ENCODE measurements at places on chromosomes 1 and 21.

DNA sequence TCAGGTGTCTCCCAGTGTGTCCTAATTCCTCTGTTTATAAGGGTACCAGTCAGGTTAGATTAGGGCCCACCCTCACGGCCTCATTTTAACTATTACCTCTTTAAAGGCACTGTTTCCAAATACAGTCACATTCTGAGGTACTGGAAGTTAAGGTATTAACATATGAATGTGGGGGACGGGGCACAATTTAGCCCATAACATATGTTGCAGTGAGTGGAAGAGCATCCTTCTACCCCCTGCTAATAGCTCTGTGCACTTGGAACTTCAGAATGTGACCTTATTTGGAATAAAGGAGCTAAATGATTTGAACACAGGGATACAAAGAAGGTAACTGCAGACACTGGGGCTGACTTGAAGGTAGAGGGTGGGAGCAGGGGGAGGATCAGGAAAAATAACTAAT lies 67.3 kb upstream of the ADGRL2 start:
- no peak for DNase-seq

DNA sequence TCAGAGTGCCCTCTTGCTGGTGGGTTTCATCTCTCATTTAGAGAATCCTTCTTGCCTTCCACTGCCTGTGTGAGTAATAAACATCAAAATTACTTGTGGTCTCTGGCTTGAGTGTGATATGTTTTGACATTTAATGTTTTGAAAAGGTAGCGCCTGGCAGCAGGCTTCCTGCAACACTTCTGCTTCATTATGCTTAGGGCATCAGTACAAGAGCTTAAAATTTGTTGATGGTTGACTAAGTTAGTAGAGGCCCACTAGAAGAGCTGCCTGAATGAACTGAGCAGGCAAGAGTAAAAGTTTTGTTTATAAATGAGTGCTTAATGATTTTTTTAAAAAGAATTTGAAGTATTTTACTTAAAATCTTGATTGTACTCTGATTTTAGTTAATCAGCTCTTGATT lies 6.4 kb upstream of the RPE65 start:
- no peak for DNase-seq

DNA sequence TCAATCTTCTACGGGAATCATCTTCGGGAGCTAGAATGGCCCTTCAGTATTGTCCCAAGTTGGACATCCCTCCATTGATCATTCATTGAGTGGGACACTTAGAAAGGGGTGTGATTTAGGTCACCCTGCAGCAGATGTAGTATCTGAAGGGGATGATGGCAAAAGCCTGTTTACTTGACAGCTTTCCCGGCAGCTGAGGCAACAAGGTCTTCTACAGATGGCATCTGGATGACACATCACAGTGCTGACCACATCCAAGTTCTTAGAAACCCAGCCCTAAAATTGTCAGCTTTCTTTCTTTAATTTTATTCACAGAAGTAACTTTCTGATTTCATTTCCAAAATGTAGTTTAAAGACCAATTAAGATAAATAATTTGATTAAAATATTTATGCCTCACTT lies 150.3 kb downstream of the AMY1C start:
- DNase-seq: no peak

- DNase-seq: no peak
Observed at GRCh38 chr1:8090241-8090702, 64.2 kb upstream of the ERRFI1 start.

GRCh38 chr1:62391369-62391971 lies 45.4 kb upstream of the USP1 start:
- no peak for DNase-seq

GRCh38 chr1:202835548-202836072 lies 24.9 kb downstream of the PCAT6 start:
- no peak for DNase-seq

GRCh38 chr21:45014747-45015468 lies 59.5 kb upstream of the ADARB1 start:
- no peak for DNase-seq

DNA sequence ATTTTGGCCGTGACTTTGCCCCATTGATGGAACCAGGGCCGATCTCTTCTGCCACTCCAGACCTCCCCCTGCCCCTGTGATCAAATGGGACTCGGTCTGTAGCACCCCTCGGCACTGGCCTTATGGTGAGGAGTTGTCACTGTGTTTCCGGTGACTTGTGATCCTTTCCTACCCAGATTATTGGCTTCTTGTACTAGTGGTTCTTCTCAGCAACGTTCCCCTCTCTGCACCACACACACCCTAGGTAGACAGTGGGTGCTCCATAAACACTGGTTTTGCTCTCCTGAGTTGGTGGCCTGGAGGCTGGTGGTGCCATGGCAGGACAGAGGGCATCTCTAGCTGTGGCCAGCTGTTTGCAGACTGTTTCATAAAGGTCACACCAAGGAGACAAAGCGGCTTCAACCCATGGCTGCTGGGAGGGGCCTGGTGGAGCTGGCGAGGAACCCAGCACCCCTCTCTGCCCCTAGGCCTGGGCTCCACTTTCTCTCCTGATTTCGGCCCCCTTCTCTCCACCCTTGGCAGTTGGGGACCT lies 50.7 kb downstream of the DHRS3 start:
- no peak for DNase-seq

DNA sequence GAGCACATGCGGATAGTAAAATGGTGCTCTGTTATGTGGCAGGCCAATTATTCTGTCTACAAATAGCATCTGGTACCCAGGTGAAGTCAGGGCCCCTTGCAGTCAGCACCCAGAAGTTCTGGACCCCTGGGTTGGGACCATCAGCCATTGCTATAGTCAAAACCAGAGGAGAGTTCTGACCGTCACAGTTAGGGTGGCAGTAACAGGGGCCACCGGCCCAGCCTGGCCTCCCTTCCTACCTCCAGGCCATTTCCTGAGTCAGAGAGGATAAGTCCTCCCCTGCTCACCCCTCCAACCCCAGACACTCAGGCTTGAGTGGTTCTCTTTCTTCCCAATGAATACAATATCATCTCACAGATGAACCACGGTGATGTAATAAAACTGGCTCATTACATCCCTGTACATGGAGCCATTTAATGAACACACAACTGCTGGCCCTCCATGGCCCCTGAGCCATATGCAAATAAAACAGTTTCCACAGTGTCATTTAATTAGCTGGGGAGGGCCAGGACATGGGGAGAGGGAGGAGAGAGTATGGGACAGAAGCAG lies 673.6 kb downstream of the MATN1 start:
- DNase-seq: no peak

- DNase-seq: no peak
Observed at GRCh38 chr1:153677718-153678518, 570 bp upstream of the NPR1 start.

DNA sequence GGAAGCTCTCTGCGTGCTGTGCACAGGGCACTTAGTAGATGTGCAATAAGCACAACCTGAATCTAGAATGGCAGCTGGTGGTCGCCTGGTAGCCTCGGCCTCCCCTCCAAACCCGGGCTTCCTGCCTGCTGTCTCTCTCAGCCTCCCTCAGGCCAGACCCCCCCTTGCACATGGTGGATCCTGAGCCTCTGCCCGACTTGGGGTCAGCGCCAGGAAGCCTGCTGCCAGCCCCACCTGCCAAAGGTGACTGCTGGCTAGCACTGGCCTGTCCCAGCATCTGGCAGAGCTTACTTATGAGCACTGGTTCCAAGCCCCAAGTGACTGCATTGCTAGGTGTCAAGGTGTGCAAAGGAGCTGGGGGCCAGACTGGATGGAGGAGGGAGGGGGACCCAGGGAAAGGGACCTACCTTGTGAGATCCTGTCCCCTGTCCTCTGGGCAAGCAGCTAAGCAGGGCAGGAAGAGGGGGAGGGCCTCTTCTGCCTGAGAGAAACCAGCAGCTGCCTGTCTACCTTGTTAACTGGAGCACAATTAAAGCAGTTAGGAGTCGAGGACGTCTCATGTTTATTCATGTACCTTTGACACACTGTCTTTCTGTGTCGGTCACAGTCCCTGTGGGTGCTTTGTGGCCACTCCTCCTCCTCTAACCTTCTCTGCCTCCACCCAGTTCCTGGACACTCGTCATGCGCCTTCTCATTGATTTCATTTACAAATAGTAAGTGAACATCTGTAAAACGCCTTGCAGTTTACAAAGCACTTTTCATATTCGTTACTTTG lies 100.9 kb downstream of the DDX20 start:
- DNase-seq: no peak

- DNase-seq: no peak
Observed at GRCh38 chr1:41322835-41323234, 38.4 kb upstream of the FOXO6 start.

Measured in left kidney (tissue), 8 donors.